Stimulated activated CD8-positive, alpha-beta memory T cell treated with anti-CD3 and anti-CD28 coated beads, Interleukin-4, amount 100 ng/mL, for 48 hours (primary cell): ENCODE measurements at places on chromosomes 1 and 21.

GRCh38 chr1:88973520-88974137 lies 18.8 kb downstream of the KYAT3 start:
- DNase-seq: no peak

GRCh38 chr1:229845410-229846138 lies 219.5 kb downstream of the URB2 start:
- no peak for DNase-seq

GRCh38 chr1:71823708-71824305 lies 458.5 kb downstream of the NEGR1 start:
- DNase-seq: no peak

DNA sequence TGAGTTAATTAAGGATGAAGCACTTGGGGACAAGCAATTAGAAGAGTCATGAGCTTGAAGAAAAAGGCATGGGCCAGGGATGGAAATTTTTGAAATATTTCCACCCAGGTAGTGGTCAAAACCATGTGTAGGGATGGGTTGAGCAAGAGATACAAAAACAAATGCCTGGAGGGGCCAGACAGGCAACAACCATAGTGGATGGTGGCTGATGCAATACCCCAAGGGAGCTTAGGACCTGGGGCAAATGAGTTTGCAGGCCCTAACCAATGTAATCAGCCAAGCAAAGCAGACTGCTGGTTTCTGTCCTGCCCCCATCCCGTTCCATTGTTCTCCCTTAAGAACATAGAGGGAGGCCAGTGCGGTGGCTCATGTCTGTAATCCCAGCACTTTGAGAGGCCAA lies 119.1 kb upstream of the FGGY start:
- no peak for DNase-seq

DNA sequence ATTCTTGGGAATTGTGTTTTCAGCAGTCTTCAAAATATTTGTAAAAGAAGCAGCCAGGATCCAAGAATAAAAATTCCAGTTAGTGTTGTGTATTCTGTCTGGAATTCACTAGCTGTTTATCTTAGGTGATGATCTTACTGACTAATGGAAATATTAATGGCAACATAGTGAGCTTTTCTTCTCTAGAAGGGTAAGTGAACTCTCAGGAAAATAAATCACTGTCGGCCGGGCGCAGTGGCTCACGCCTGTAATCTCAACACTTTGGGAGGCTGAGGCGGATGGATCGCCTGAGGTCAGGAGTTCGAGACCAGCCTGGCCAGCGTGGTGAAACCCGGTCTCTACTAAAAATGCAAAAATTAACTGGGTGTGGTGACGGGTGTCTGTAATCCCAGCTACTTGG lies 87.4 kb upstream of the KIF1B start:
- DNase-seq: no peak
